Glutamatergic neuron (in vitro differentiated cells): ENCODE measurements at places on chromosomes 16 and 17.

GRCh38 chr17:2655546-2655945 is 56.0 kb downstream of the CLUH start:
- peaks cover 2% of the 10 kb centered on the region for H3K27me3 ChIP-seq
- no peak overlapping the region for H3K4me3 ChIP-seq
- H3K4me1 ChIP-seq, result peaks cover 11% of the 10 kb centered on the region
- no peak for DNase-seq
- peaks cover 2% of the 10 kb centered on the region for H3K36me3 ChIP-seq
- peak overlapping the region; percentile 50 for H3K27ac ChIP-seq

GRCh38 chr16:51635181-51635580 is 484.1 kb upstream of the SALL1 start:
- no peak overlapping the region for H3K27ac ChIP-seq
- DNase-seq, result no peak
- H3K27me3 ChIP-seq, result peaks cover 2% of the 10 kb centered on the region
- no peaks in the 10 kb centered on the region for H3K36me3 ChIP-seq
- no peak overlapping the region for H3K4me3 ChIP-seq

- no peaks in the 10 kb centered on the region for H3K36me3 ChIP-seq
- no peak for DNase-seq
- no peak overlapping the region for H3K27ac ChIP-seq
- H3K4me1 ChIP-seq, result peaks cover 6% of the 10 kb centered on the region
- no peak overlapping the region for H3K4me3 ChIP-seq
Observed at GRCh38 chr16:1306334-1306733, 3.1 kb upstream of the UBE2I start.

- no peak overlapping the region for H3K27ac ChIP-seq
- no peak overlapping the region for H3K4me3 ChIP-seq
- H3K4me1 ChIP-seq, result peaks cover 10% of the 10 kb centered on the region
- no peaks in the 10 kb centered on the region for H3K36me3 ChIP-seq
- no peak for DNase-seq
- peaks cover 12% of the 10 kb centered on the region for H3K27me3 ChIP-seq
Observed at GRCh38 chr17:43718544-43718943, 40.0 kb downstream of the SOST start.

GRCh38 chr17:47741109-47741792 is 8.2 kb downstream of the TBX21 start:
- H3K4me3 ChIP-seq, result no peak overlapping the region
- no peaks in the 10 kb centered on the region for H3K36me3 ChIP-seq
- no peak for DNase-seq

GRCh38 chr17:34301986-34302385 is 16.4 kb downstream of the CCL11 start:
- peaks cover 14% of the 10 kb centered on the region for H3K36me3 ChIP-seq
- DNase-seq, result no peak
- H3K4me1 ChIP-seq, result no peaks in the 10 kb centered on the region

DNA sequence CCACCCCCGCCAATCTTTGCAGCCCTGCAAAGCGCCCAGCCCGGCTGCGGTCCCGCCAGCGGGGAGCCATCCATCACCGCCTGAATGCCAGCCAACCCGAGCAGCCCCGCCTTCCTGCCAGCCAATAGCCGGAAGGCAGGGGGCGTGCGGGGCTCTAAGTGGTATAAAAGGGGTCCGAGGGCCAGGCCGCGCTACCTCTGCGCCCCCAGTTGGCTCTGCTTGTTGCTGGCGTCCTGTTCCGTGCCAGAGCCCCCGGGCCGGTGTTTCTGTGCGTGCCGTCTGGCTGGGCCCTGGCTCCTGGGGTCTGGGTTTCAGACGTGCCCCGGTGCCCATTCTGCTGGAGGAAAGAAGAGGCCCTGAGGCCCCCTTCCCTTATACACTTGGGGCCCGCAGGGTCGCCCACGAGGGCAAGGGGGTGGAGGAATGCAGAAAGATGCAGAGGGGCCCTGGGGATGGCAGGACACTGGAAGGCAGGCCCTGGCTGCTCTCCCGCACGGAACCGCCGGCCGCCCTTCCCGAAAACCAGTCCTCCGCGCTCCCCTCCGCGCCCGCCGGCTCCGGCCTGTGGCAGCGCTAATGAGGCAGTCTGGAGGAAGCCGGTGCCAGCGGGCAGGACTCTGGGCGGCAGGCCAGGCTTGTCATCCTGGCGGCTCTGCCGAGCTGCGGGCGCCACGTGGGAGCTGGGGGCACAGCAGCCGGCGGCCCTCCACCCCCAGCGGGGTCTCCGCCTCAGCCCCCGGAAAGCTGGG is 14.0 kb downstream of the COPZ2 start:
- peaks cover 13% of the 10 kb centered on the region for H3K27me3 ChIP-seq
- peaks cover 5% of the 10 kb centered on the region for H3K4me1 ChIP-seq
- no peak overlapping the region for H3K27ac ChIP-seq
- H3K4me3 ChIP-seq, result peak overlapping the region; percentile 77
- peak; percentile 66 for DNase-seq

DNA sequence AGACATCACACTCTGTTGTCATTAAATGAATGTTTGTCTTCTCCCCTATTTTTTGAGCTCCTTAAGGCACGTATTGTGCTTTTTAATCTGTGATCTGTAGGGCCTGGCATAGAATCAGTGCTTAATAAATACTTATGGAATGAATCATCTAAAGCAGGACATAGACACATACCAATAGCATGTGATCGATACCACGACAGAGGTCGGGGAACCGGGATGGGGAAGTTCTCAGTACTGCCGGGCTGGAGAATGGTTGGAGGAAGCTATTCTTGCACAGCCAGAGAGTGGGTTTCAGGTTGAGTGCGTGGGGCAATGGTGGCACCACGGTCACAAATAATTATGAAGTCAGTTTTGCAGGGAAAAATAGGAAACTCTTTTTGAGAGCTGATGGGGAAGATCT is 26.8 kb downstream of the NLRP1 start:
- DNase-seq, result no peak
- no peaks in the 10 kb centered on the region for H3K27me3 ChIP-seq
- no peak overlapping the region for H3K4me3 ChIP-seq

- no peaks in the 10 kb centered on the region for H3K36me3 ChIP-seq
- H3K4me3 ChIP-seq, result no peak overlapping the region
- H3K27ac ChIP-seq, result no peak overlapping the region
- DNase-seq, result no peak
Observed at GRCh38 chr16:50215680-50216079, 50.7 kb upstream of the ADCY7 start.

DNA sequence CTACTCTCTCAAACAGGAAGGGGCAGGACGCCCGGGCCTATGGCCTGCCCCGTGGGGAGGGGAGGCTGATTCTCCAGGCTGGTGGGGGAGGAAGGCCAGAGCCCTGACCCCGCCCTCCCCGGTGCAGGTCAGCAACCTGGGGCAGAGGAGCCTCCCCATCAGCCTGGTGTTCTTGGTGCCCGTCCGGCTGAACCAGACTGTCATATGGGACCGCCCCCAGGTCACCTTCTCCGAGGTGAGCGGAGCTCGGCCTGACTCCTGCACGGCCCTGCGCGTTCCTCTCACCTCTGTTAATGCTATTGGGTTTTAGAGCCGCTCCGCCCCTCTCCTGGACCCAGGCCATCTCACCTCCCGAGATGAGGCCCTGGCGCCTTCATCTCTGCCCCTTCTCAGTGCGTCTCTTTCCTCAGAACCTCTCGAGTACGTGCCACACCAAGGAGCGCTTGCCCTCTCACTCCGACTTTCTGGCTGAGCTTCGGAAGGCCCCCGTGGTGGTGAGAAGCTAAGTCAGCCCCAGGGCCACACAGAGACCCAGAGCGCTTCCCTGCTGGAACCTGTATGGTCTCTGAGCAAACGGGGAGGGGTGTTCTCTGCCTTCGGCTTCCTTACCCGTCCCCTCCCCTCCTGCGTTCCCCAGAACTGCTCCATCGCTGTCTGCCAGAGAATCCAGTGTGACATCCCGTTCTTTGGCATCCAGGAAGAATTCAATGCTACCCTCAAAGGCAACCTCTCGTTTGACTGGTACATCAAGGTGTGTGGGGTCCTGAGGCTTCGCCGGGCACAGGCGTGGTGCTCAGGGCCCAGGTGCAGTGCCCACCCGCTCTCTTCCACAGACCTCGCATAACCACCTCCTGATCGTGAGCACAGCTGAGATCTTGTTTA is 25.1 kb upstream of the ITGAX start:
- peaks cover 25% of the 10 kb centered on the region for H3K27me3 ChIP-seq
- DNase-seq, result no peak
- H3K27ac ChIP-seq, result no peak overlapping the region
- no peaks in the 10 kb centered on the region for H3K4me1 ChIP-seq
